ENCODE measurements at places on chromosomes 5 and 9. TPM values are rescaled to one million over a fixed set of nuclear protein-coding genes. Genes with fewer than 3 reads are reported as not detected.

GRCh38 chr5:99037668-99038067, 108.9 kb upstream of the CHD1 start:
- no peaks in the 10 kb centered on the region for H3K27me3 ChIP-seq
- no peaks in the 10 kb centered on the region for H3K36me3 ChIP-seq
- peaks cover 3% of the 10 kb centered on the region for H3K4me1 ChIP-seq
- H3K4me3 ChIP-seq, result no peak overlapping the region

- H3K36me3 ChIP-seq, result no peaks in the 10 kb centered on the region
- peaks cover 50% of the 10 kb centered on the region for H3K4me1 ChIP-seq
- no peak for DNase-seq
- H3K27ac ChIP-seq, result peak overlapping the region; percentile 19
- no peak overlapping the region for H3K4me3 ChIP-seq
- no peaks in the 10 kb centered on the region for H3K27me3 ChIP-seq
Measured at GRCh38 chr9:71680189-71680980, 87.9 kb downstream of the CEMIP2 start.

The B4GALT7 gene
- 34.9 TPM for polyA plus RNA-seq

DNA sequence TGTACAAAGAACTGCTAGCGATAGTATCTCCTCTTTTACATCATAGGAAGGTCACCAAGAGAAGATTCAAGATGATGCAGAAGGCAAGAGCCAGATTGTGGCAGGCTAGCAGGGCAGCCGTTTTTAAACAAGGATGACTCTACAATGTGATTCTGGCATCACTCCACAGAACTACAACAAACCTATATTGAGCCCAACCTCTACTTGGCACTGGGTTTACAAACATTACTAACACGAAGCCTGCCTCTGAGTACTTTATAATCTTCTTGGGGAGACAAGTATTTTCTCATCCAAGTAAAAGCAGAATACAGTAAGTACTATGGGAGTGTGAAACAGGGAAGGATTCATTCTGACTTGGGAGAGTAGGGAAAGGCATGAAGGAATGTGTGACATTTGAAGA, 448.6 kb downstream of the ZNF608 start:
- no peak for DNase-seq
- no peaks in the 10 kb centered on the region for H3K36me3 ChIP-seq
- H3K4me1 ChIP-seq, result no peaks in the 10 kb centered on the region
- H3K27me3 ChIP-seq, result no peaks in the 10 kb centered on the region
- no peak overlapping the region for H3K27ac ChIP-seq

DNA sequence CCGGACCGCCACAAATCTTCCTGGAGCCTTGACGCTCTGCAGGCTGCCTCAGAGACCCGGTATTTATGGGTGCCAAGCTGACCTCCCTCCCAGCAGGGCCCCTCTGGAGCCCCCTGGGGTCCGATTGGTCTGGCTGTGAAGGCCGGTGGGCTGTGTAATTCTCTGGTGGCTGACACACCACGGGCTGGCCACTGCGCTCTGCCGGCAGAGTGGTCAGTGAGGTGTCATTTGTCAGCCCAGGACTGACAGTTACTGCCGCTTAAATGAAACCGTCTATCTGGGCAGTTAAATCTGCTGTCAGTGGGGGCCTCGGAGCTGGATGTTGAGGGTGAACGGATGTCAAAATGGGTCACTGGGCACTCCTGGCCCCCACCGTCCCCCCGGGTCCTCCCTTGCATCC, 10.7 kb downstream of the NR5A1 start:
- H3K4me3 ChIP-seq, result no peak overlapping the region
- peaks cover 21% of the 10 kb centered on the region for H3K27me3 ChIP-seq
- no peak for DNase-seq
- no peaks in the 10 kb centered on the region for H3K36me3 ChIP-seq
- H3K4me1 ChIP-seq, result no peaks in the 10 kb centered on the region

DNA sequence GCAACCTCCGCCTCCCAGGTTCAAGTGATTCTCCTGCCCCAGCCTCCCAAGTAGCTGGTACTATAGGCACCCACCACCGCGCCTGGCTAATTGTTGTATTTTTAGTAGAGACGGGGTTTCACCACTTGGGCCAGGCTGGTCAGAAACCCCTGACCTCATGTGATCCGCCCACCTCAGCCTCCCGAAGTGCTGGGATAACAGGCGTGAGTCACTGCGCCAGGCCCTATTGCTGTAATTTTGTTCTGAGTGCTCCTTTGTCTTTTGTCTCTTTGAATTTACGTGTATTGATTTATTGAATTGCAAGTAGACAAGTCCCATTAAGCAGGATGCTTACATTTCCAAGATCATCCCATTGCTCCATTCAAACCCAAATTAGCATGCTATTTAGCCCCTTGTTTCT, 186.7 kb downstream of the MSX2 start:
- no peak overlapping the region for H3K27ac ChIP-seq
- no peaks in the 10 kb centered on the region for H3K36me3 ChIP-seq
- no peaks in the 10 kb centered on the region for H3K27me3 ChIP-seq
- no peaks in the 10 kb centered on the region for H3K4me1 ChIP-seq
- H3K4me3 ChIP-seq, result no peak overlapping the region
- DNase-seq, result no peak

The GNA14 gene
- not detected for polyA plus RNA-seq

- H3K4me3 ChIP-seq, result no peak overlapping the region
- peaks cover 12% of the 10 kb centered on the region for H3K4me1 ChIP-seq
- H3K27ac ChIP-seq, result peak overlapping the region; percentile 21
- no peaks in the 10 kb centered on the region for H3K36me3 ChIP-seq
Measured at GRCh38 chr9:116420993-116421538, 266.0 kb upstream of the TRIM32 start.

GRCh38 chr5:68406767-68407241, 191.2 kb downstream of the PIK3R1 start:
- no peak overlapping the region for H3K27ac ChIP-seq
- no peak for DNase-seq
- H3K4me3 ChIP-seq, result no peak overlapping the region
- H3K27me3 ChIP-seq, result no peaks in the 10 kb centered on the region
- no peaks in the 10 kb centered on the region for H3K36me3 ChIP-seq

The SPINK1 gene
- not detected for polyA plus RNA-seq

DNA sequence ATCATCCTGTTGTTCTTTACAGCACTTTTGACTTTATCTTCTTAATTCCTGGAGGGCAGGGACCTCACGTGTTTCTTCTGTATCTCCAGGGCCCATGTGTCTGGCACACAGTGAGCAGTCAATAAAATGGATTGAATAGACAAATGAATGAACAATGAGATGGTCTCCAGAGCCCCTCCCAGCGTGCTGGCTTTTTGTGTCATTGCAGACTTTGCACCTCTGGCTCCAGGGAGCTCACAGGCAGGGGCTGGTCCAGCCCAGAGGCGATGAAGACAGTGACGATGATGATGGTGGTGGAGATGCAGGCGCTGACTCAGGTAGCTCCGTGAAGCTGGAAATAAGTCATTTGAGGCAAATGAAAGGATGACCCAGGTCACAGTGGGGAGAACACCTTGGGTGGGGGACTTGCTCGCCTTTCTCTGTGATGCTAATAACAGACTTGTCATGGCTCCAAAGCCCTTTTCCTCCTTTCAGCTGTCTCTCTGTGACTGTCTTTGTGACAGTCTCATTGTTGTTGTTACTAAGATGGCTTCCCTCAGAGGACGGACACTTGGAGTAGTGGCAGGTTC, 30.4 kb upstream of the FABP6 start:
- H3K4me3 ChIP-seq, result no peak overlapping the region
- no peak overlapping the region for H3K27ac ChIP-seq
- DNase-seq, result no peak
- no peaks in the 10 kb centered on the region for H3K27me3 ChIP-seq

The TAF11L10 gene
- not detected for polyA plus RNA-seq

The PFN3 gene
- not detected for polyA plus RNA-seq

The RGMB gene
- 16.3 TPM for polyA plus RNA-seq

The NTMT1 gene
- 46.0 TPM for polyA plus RNA-seq

GRCh38 chr5:124446120-124446519, 300.3 kb downstream of the ZNF608 start:
- H3K27ac ChIP-seq, result no peak overlapping the region
- DNase-seq, result no peak
- peaks cover 4% of the 10 kb centered on the region for H3K27me3 ChIP-seq
- no peaks in the 10 kb centered on the region for H3K36me3 ChIP-seq
- H3K4me3 ChIP-seq, result no peak overlapping the region

The EGR1 gene
- polyA plus RNA-seq, result 7.0 TPM

The TAF11L9 gene
- polyA plus RNA-seq, result not detected

DNA sequence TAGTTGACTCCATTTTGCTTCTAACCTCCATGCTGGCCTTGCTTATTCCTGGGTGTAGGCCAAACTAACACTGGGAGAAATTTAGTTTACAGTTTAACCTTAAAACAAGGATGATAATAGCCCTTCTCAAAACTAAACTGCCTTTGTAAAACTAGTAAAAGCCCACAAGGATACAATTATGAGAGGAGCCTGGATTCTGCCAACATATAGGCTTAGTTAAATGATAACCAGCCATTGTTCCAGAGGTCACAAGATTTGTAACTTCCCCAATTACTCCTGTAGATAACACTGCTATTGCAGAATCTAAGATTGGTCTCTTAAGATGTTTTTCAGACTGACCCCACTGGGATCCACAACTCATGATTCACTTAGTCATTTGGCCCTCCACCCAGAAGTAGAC, 2300.3 kb upstream of the C9orf72 start:
- H3K27ac ChIP-seq, result no peak overlapping the region
- no peaks in the 10 kb centered on the region for H3K27me3 ChIP-seq
- no peaks in the 10 kb centered on the region for H3K36me3 ChIP-seq
- H3K4me3 ChIP-seq, result no peak overlapping the region

DNA sequence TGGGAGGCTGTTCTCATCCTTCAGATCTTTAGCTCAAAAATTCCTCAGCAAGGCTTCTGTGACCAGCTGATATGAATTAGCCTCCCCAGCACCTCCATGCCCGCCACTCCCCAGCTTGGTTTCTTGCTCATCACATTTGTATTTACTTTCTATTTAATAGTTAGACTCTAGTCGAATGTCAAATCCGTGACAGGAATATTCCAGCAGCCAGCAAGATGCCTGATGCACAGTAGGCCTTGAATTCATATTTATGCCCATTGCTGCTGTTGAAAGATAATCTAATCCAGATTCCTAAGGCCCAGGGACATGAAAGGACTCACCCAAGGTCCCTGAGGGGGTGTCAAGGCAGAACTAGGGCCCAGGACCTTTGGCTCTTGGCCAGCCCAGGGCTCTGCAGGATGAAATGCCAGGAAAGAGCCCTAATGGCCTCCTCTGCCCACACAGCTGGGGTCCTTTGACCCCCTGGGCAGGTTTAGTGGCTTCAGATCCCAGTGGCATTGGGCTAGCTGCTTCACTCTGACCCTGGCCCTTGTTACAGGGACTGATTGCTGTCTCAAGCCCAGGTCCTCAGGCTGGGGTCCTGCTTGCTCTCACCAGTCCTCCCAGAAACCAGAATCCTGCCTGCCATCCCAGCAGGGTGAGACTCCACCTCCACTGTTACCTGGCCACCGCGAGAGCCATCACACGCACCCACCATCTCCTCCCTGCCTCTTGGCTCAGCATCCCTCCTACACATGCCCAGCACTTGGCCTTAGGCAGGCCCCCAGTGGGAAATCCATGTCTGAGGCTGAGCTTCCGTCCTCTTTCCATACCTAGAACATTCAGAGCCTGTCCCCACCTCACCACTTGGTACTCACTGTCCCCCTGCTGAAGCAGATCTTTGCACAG, 7.3 kb downstream of the CSF1R start:
- no peaks in the 10 kb centered on the region for H3K36me3 ChIP-seq
- no peaks in the 10 kb centered on the region for H3K4me1 ChIP-seq
- H3K4me3 ChIP-seq, result no peak overlapping the region
- peaks cover 34% of the 10 kb centered on the region for H3K27me3 ChIP-seq
- H3K27ac ChIP-seq, result no peak overlapping the region

The PTGES gene
- polyA plus RNA-seq, result 34.1 TPM

The TAL2 gene
- 0.30 TPM for polyA plus RNA-seq

The WHRN gene
- polyA plus RNA-seq, result 1.5 TPM

GRCh38 chr5:108382784-108383330, 959 bp upstream of the FBXL17 start:
- no peaks in the 10 kb centered on the region for H3K27me3 ChIP-seq
- no peaks in the 10 kb centered on the region for H3K36me3 ChIP-seq
- peak overlapping the region; percentile 78 for H3K27ac ChIP-seq
- H3K4me3 ChIP-seq, result peak overlapping the region; percentile 83
- DNase-seq, result no peak
- H3K4me1 ChIP-seq, result peaks cover 15% of the 10 kb centered on the region

DNA sequence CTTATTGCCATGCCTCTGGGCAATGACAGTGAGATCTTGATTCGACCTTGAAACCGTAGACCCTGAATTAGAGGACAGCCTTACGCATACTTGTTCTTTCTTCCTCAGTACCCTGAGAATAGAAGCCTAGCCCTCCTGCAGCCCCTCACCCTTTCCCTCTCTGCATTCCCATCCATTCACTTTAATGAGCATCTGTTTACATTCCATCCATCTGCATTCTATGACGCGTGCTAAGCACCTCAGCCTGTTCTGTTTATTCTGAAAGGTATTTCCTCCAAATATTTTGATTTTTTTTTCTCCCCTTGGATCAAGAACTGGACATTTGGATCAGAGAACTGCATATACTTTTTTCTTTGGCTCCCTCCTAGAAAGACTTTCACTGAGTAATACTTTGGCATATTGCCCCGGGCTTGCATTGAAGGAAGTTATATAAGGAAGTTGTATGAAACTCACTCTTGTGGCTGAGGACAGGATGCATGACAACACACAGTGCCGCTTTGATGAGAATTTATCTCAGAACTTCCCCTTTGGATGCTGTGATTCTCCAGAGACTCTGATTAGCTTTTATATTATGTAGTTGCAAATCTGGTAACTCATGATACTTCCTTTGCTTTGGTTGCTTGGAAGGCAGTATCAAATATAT, 15.7 kb downstream of the TMEM8B start:
- H3K36me3 ChIP-seq, result peaks cover under 1% of the 10 kb centered on the region
- DNase-seq, result no peak
- peaks cover 37% of the 10 kb centered on the region for H3K4me1 ChIP-seq

DNA sequence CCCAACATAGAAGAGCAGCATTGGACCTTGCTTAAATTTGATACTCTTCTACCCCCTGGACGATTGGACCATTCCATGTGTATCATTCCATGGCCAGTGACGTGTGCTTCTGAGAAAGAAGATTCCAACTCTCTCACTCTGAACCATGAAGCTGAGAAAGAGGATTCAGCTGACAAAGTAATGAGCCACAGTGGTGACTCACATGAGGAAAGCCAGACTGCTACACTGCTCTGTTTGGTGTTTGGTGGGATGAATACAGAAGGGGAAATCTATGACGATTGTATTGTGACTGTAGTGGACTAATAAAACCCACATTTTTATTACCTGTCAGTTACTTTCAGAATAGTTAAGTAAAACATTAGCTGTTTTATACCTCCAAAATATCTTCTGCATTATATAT, 7.5 kb downstream of the HSPA5 start:
- H3K4me3 ChIP-seq, result no peak overlapping the region
- peaks cover 21% of the 10 kb centered on the region for H3K4me1 ChIP-seq
- peaks cover 22% of the 10 kb centered on the region for H3K36me3 ChIP-seq
- H3K27me3 ChIP-seq, result no peaks in the 10 kb centered on the region
- peak; percentile 60 for DNase-seq

Data from keratinocyte (primary cell).